ENCODE measurements at places on chromosomes 1 and 21.

DNA sequence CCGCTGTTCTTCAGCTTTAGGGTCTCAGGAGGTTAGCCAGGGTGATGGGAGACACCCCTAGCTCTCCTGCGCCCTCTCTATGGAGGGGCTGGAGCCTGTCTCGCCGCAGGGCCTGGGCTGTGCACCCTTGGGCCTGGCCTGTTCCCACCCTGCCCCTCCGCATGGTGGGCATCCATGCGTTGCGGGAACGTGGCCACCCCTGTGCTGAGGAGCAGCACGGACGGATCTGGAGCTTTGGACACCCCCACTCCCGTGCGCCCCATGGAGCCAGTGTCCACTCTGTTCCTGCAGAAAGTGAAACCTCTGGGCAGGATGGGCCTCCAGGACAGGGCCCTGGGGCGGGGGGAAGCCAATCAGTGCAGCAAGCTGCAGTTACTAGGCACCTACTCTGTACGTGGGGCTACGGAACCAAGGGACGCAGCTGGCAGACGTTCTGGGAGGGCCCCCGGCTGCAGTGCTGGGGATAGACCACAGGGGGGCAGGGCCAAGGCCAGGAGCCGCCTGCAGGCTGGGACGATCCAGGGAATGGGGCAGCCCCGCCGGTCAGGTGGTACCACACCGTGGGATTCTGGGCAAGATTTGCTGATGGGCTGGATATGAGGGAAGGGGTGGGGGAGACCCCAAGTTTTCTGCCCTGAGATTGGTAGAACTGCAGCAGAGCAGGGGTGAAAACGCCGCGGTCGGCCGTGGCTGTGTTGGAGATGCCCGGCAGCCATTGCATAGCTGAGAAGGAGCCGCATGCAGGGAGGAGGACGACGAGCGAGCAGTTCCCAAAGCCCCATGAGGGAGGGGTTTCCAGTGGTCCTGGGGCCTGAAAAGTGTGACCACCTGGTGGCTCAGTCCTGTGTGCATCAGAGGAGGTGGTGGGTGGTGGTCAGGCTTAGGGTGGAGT, 43.3 kb downstream of the TP73 start:
- DNase-seq = peak; percentile 46

DNA sequence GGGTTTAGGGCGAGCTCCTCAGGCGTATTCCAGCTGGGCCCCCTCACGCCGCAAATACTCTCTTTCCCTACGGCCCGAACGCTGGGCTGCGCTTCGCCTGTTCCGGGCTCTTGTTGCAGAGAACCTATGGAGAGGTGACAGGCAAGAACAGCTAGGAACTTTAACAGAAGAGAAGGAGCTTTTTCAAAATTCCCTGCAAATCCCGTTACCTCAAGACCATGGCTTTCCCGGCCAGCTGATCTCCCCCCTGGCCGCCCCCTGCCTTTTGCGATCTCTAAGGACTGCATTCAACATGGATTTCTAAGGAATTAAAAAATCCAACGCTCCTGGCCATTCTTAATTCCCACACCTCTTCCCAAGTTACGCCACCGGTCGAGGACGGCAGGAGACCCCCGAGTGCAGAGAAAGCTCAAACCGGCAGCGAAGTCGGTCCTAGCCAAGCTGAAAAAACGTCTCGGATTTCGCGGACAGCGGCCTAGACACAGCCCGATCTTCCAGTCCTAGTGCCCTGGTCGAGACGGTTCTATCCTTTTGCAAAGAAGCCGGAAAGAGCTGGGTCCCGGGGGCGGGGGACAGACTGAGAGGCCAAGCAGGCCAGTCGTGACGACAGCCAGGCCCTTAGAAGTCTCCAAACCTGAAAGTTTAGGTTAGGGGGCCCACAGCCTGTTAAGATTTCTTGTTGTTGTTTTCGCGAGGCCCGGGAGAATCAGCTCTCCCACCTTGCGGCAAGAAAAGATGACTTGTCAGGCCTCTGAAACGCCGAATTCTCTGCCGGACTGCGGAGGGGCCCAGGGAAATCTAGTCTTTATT, 1.1 kb upstream of the TBX15 start:
- DNase-seq = no peak

- DNase-seq = peak; percentile 19
These were observed 26.0 kb downstream of the VAMP4 start for GRCh38 chr1:171715813-171716251.

- DNase-seq = peak; percentile 39
These were observed 104.8 kb downstream of the SLC45A1 start for GRCh38 chr1:8422510-8423268.

DNA sequence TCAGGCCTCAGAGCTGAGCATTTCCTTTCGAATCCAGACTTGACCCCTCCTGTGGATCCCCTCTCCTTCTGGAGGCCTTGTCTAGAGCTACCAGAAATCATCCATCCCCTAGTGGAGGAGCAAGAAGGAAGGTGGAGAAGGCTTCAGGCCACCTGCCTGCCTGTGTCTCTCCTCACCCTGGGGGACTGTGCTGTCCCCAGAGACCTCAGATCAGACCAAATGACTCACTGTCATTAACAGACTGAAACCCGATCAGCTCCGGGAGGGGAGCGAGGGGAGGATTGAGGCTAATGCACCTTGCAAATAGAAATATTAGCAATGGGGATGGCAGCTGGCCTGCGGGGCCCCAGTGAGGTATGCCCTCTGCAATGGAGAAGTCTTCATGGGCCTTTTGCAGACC, 2.1 kb downstream of the MYBPH start:
- DNase-seq = peak; percentile 26

DNA sequence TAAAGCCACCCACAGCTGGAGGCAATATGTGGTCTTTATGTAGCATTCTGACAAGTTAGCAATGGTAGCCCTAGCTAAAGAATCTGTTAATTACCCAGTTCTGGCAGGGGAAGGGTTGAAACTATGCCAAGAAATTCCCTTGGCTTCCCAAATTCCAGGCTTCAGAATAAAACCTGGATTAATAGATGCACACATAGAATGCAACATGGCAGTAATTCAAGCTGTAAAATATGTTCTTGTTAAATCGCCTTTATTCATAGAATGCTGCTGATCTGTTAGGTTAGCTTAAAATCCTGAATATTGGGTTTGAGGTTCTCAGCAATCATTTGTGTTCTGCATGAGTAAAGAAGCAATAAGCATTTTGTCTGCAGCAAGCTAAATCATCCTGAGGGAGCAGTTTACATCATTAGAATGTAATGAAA, 80.1 kb downstream of the ZNF326 start:
- no peak for DNase-seq

DNA sequence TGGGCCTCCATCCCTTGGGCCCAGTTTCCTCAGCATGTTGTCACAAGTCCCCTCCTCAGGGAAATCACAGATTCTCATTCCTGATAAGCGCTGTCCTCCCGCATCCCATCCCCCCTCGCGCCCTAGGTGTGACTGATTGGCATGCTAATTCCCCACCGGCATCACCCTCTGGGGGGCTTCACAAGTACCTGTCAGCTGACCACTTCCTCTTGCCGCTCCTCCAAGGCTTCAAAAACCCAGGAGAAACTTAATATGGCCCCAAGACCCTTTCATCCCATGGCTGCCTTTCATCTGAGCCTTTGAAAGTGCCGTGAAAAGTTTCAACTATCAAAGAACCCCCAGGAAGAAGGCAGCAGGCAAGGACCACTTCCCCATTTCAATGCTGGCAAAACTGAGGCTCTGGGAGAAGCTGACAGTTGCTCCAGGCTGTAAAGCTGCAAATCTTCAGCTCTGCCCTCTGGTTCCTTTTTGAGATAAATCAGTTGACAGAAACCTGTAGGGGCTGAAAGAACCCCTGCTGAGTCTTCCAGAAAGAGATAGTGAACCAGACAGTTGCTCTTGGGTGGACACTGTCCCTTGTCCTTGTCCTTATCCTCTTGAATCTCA, 12.8 kb upstream of the MIXL1 start:
- no peak for DNase-seq

GRCh38 chr1:154445040-154445472, 39.9 kb downstream of the IL6R start:
- peak; percentile 98 for DNase-seq

DNA sequence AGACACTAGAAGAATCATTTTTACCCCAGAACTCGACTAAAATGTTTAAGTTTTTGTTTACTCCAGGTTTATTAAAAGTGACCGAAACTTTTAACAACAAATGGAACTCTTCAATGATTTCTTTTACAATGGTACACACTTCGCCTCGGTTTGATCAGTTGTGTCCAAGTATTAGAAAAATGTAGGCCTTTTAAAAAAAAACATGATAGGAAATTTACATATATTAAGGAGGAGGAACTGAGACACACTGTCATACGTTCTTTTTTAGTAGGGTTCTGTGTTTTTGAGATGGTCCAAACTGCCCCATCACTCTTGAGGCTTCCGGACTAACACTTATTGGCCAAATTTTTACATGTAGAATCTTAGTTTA, 1.3 kb downstream of the PRDM2 start:
- DNase-seq = no peak

- DNase-seq = peak; percentile 15
These were observed 114.4 kb downstream of the DMRTA2 start for GRCh38 chr1:50308878-50309277.

GRCh38 chr21:40902993-40903392, 56.0 kb upstream of the DSCAM start:
- no peak for DNase-seq

DNA sequence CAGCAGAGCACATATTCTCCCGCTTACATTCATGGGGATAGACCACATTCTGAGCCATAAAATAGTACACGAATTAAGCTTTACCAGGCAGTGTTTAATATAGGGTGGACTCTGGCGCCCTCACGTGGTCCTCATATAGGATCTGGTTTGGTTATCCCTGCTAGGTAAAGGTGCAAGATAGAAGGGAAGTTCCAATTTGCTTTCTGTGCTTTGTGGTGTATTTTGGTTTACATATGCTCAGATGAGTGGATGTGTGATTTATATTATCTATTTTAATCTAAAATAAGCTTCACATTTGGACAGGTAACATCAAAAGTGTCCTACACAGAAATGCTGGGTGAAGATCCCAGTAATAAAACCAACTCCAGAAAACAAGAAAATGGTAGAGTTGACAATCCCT, 3.6 kb downstream of the CR1 start:
- peak; percentile 72 for DNase-seq

DNA sequence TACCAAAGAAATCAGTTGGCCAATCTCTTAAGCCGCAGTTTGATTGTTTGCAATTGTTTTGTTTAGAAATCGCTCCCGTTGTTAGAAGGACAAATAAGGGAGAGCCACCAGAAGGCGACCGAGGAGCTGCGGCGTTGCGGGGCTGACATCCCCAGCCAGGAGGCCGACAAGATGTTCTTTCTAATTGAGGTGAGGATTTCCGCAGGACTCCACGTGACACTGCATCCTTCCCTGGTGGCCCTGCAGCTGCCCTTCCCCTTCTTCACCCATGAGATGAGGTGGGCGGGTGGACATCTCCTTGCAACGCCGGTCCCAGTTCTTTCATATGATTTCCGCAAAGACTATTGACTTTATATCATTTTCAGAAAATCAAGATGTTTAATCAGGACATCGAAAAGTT, 27.2 kb upstream of the MX1 start:
- DNase-seq = no peak

DNA sequence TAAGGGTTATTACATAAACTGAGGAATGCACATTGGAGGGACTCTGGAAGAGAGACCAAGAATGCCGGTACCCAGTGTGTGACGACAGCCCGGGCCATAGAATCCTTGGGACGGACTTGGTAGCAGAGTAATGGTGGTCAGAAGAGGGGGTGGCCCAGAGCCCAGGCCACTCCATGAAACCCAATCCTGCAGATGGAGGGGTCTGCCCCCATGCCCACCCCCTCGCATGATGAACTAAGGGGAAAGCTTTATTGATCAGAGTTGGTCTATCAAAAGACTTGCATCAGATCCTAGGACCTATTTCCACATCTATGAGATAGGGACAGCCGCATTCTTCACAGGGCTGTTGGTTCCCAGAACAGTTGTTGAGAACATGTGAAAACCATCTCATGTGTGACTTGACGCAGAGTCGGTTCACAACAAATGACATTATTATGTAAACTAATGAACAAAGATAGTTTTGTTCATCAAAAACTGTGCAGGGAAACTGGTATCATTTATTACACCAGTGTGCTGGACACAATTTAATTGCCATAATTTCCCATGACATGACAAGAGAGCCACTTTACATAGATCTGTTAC, 21.5 kb upstream of the SDC3 start:
- DNase-seq = no peak

- no peak for DNase-seq
These were observed at the start of gene CAPN9 for GRCh38 chr1:230747127-230747730. CAPN9 (plus strand) TSS chr1:230747388; CDS start chr1:230747497, 109 bp downstream.

All from M059J (cell line).